Left ventricle myocardium inferior (tissue), 1 donor: ENCODE measurements at places on chromosomes 1 and 21. TPM values are rescaled to one million over a fixed set of nuclear protein-coding genes. Genes with fewer than 3 reads are reported as not detected.

The XCL2 gene
- total RNA-seq: 0.58 TPM

The VHLL gene
- total RNA-seq: not detected

The PLEKHG5 gene
- total RNA-seq: 16.2 TPM

The TNNI3K gene
- 89.7 TPM for total RNA-seq

The CA6 gene
- total RNA-seq: not detected

The MIXL1 gene
- total RNA-seq: not detected

The SYPL2 gene
- total RNA-seq: 25.3 TPM

The KCNE1 gene
- 4.8 TPM for total RNA-seq

The ENTREP3 gene
- 13.9 TPM for total RNA-seq

The PHF13 gene
- 6.8 TPM for total RNA-seq

The CCDC27 gene
- 0.08 TPM for total RNA-seq

The FMO2 gene
- 49.7 TPM for total RNA-seq

The NR1I3 gene
- not detected for total RNA-seq

The HES2 gene
- total RNA-seq: not detected

The SERPINC1 gene
- total RNA-seq: not detected

The FBLIM1 gene
- 89.1 TPM for total RNA-seq

The ALX3 gene
- not detected for total RNA-seq

The IGSF9 gene
- 0.25 TPM for total RNA-seq

The HCRTR1 gene
- total RNA-seq: 0.44 TPM

The TAS1R3 gene
- 0.93 TPM for total RNA-seq

The LUZP1 gene
- 29.9 TPM for total RNA-seq

The OR10J1 gene
- total RNA-seq: not detected

The FABP3 gene
- 4,737 TPM for total RNA-seq

The RHCE gene
- 1.0 TPM for total RNA-seq

The KCNT2 gene
- total RNA-seq: 0.60 TPM
